ENCODE measurements at places on chromosomes 16 and 17.

DNA sequence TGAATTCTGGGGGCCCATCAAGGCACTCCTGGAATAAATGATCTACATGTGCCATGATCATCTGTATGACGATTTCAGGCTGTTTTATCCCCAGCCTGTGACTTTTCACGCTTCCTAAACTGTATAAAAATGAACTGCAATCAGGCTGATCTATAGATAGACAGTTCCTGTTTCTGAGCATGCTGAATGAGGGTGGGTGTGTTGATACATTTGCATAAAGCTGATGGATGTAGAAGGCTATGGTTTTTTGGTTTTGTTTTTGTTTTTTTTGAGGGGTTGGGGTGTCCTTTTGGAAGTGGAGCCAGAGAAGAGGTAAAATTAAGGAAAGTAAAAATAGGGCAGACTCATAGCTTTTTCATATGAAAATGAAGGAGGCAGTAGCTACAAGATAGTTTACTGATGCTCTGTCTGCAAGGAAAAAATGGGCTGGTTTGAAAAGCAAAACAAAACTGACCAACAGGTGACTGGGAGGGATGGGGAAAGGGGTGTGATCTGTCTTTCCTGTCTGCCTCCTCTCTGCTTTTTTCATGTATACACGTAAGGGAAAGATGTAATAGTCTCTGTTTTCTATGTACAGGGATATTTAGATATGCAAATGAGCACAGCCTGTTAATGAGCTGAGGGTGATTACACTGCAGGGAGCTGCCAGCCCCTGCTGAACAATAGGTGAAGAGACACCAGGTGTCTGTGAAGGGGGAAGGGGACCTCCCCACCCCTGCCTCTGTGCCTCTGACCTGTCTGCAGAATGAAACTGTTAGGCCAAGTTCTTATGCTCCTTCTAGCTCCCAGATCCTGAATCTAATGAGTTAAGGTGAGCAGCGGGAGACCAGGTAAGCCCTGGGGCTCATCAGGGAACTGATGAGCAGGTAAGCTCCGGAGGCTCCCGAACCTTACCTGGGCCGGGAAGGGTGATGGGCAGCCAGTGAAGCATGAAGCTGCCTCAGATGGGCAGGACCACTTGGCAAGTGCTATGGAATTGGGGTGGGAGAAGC lies 46.6 kb upstream of the LYRM9 start:
- DNase-seq: no peak

DNA sequence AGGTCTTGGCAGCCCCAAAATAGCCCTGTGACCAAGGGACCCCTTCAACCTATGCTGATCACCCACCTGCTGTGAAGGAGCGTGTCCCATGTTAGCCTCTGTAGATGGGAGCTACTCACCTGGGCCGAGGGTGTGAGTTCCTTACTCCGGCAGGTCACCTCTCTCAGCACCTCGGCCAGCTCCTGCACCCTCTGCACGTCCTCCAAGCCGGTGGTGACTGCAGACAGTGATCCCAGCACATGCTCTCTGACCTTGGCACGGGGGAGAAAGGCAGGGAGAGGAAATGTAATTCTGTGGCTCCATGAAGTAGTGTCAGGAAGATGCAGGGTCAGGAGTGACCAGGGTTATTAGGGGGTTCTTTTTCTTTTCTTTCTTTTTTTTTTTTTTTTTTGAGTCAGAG lies 67.7 kb upstream of the BCO1 start:
- DNase-seq: no peak

DNA sequence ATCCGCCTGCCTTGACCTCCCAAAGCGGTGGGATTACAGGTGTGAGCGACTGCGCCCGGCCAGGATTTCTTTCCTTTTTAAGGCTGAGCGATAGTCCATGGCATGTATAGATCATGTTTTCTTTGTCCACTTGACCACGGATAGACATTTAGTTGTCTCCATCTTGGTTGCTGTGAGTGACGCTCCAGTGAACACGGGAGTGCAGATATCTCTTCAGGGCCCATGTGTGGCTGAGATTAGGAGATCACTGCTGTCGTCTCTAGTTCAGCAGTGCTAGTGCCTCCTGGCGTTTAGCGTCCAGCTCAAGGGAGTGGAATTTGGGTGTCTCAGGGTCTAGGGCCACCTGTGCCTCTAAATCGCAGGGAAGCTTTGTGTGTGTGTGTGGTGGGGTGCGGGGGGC lies 41.5 kb downstream of the ABCC1 start:
- no peak for DNase-seq

DNA sequence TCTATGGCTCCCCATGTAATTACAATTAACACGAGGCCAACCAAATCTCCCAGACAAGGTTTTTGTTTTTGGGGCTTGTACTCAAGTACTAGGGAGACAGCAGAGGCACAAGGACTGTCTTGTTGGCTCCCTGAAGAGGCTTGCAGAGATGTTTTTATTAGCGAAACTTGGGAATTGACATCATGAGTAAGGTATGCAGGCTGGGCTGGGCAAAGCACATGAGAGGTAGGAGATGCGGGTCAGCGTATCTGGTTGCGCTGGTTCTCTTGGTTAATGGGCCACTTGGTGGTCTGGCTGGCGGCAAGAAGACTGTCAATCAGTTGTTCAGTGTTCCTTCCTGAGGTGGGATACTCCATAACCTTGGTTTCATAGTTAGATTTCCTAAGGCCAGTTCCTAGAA lies 28.9 kb downstream of the LCMT1 start:
- DNase-seq: no peak

- peak; percentile 22 for DNase-seq
Measured at GRCh38 chr16:425740-426114, 278 bp downstream of the RAB11FIP3 start.

DNA sequence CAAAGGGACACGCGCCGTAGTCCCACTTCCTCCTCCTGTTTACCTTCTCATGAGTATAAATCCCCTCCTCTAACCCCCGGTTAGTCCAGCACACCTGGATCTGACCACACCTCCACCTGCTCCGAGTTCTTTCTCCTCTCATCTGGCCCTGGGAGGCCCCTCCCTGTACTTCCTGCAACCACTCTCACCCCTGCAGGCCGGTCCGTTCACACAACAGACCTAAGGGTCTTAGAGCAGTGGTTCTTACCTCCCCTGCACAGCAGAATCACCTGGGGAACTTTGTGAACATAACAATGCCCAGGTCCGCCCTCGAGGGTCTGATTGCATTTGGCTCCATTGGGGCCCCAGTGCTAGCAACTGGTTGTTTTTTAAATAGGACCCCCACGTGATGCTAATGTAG lies 24.8 kb downstream of the TMEM114 start:
- no peak for DNase-seq

- DNase-seq: no peak
Measured at GRCh38 chr17:30808785-30809286, 15.7 kb downstream of the CRLF3 start.

- DNase-seq: no peak
Measured at GRCh38 chr17:36937959-36938565, 787 bp downstream of the LHX1 start.

DNA sequence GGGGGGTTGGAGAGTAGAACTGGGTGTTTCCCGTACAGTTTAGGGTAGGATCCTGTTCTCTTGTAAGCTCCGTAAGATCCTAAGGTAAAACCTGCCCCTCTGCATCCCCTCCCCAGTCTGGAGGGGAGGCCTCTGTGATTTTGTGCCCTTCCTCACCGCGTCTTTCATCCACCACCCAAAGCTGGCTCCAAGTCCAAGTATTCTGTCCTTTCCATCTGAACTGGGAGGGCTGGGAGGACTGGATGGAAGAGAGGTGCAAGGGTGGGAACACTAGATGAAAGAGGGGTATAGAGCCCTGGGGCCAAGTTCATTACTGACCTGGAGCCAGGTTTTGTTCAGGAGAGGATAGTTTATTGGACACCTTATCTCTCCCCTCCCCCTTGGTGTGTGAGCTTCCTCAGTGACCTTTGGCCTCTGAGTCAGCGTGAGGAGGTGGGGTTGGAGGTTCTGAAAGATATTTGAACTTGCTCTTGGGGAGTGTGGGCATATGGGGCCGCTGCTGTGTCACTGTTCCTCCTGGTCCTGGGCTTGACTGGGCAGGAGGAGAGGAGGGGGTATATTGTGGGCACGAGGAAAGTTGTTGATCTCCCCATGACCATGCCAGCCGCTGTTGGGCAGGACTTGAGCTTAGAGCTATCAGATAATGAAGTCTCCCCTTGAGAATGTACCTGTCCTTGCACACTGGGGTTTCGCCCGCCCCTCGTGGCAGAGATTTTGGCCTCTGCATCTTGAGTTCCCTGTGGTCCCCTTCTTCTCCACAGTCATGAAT lies 1.6 kb downstream of the LASP1 start:
- DNase-seq: peak; percentile 64

GRCh38 chr16:49856672-49857330 lies 889 bp upstream of the ZNF423 start:
- DNase-seq: no peak

- DNase-seq: peak; percentile 73
Measured at GRCh38 chr16:27405546-27406451, 3.8 kb downstream of the IL21R start.

- DNase-seq: no peak
Measured at GRCh38 chr16:79411357-79411756, 189.2 kb downstream of the MAF start.

DNA sequence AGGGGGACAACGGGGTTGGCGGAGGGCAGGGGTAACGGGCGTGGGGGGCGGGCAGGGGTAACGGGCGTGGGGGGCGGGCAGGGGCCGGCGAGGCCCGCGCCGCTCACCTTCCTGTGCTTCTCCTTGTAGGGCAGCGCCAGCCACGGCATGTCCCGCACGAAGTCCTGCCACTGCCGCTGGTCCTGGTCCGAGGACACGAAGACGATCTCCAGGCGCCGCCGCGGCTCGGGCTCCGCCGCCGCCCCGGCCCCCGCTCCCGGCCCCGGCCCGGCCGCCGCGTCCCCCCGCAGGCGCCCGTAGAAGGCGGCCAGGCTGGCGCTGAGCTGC lies 401 bp downstream of the NXN start:
- DNase-seq: no peak

DNA sequence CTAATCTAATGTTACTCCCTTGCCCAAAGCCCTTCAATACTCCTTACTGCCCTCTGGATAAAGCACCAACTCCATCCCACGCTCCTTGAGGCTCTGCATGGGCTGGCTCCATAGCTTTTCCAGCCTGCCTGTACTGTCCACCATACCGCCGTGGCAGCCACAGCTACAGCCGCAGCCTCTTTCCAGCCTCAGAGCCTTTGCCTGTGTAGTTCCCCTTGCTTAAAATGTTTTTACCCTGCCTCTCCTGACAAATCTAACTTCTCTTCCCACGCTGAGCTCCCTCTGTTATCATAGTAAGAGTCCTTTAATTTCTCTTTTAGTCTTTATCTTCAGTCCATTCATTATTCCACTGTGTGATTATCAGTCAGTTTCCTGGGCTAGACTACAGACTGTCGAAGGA lies 22.0 kb downstream of the TEX14 start:
- DNase-seq: no peak

DNA sequence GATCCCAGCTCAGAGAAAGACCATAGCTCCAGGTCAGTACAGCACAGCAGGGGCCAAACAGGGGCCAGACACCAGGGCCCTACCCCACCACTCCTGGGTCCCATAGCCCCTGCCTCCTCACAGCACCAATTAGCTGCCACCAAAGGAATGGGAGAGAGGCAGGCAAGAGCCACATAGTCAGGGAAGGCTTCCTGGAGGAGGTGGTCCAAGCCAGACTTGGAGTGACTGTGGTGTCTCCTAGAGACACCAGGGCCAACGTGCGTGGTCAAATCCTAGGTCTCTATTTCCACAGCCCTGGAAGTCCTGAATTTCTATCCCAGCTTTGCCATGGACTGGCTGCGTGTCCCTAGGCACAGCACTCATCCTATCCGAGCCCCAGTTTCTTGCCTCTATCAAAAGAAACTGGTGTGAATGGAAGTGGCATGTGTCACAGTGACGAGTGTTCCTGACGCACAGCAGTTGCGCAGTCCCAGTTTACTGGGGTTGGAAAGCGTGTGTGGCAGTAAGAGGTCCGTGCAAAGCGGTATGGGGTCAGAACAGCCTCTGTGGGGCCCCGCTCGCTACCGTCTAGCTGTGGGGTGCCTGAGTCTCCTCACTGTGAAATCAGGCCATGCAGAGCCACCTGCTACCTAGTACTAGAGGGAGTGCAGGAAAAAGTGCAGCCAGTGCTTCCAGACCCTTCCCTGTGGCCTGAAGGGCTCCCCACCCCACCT lies 23.5 kb downstream of the KCNJ12 start:
- DNase-seq: no peak

DNA sequence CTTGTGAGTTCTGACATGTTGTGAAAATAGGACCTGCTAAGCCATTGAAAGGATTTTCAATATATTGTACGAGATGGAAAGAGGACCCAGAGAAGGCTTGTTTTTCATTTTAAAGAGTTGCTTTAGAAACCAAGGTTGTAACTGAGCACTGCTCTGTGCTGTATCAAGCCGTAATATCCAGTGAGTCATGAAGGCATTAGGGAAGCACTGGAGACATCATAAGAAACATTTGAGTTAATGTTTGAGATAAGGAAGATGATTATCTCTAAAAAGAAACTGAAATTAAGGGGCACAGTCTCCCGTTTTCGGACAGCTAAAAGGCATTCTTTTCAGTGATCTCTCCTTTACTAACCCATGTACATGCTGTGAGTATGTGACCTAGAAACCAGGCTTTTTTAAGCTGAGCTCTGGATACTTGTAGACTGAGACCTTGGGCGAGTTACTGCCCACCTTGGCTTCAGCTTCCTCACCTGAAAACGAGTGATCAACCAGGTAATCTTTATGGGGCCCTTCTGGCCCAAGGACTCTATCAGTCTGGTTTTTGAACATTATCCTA lies 149.2 kb upstream of the TBX2 start:
- DNase-seq: no peak

GRCh38 chr17:77740481-77740880 lies 218.0 kb upstream of the TNRC6C start:
- DNase-seq: no peak

DNA sequence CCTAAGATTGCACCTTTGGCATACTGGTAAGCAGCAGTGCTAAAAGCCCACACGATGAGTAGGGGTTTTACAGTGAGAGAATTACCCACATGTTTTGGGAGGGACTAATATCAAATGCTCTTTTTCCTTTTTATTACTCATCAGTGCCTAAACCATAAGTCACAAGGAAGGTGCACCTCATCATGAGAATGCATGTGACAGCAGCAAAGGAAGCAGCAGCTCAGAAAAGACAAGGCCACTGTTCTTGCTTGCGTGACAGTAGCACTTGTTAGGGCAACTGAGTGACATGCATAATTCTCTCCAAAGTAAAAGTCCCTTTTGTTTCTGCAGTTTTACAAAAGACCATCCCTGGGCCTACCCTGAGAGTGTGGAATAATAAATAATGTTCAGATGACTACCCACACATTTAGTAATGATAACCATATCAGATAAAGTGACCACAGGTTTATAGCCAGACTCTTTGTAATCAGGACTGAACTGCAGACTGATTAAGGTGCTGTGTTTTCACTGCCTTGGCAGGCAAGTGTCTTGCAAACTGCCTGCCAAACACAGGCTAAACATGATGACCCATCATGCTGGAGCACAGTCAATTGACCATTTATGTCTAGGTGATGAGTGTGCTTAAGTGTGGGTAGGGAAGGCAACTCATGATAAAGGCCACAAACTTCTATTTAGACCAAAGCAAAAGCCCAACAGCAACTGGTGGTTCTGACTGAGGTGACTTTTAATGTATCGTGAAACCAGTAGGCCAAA lies 1751.4 kb downstream of the TP53TG3F start:
- DNase-seq: no peak

- DNase-seq: no peak
Measured at GRCh38 chr17:50594128-50594823, 33.8 kb downstream of the CACNA1G start.

All from activated T-helper 9 cell treated with anti-CD3 and anti-CD28 coated beads, Interleukin-2, amount 50 U/mL, for 16 hours (primary cell).